Esophagus squamous epithelium (tissue), 5 donors: ENCODE measurements at places on chromosomes 11 and 22.

DNA sequence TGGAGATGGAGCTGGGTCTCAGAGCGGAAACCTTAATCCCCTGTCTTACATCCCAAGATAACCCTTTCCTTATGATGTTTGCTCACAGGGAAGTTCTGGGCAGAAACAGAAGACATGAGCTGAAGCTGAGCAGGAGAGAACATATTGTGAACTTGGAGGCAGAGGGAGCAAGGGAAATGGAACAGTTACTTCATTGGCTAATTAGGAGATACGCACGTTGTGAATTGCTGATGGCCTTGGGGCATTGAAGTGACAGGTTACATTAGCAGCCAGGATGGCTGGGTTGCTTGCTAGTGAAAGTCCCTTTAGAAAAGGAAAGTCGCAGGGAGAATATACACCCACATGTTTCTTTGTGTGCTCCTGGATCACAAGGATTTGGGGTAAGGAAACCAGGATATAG, 48.7 kb downstream of the TENM4 start:
- DNase-seq: no peak

- DNase-seq: no peak
Observed at GRCh38 chr11:10349281-10349665, 44.4 kb downstream of the ADM start.

DNA sequence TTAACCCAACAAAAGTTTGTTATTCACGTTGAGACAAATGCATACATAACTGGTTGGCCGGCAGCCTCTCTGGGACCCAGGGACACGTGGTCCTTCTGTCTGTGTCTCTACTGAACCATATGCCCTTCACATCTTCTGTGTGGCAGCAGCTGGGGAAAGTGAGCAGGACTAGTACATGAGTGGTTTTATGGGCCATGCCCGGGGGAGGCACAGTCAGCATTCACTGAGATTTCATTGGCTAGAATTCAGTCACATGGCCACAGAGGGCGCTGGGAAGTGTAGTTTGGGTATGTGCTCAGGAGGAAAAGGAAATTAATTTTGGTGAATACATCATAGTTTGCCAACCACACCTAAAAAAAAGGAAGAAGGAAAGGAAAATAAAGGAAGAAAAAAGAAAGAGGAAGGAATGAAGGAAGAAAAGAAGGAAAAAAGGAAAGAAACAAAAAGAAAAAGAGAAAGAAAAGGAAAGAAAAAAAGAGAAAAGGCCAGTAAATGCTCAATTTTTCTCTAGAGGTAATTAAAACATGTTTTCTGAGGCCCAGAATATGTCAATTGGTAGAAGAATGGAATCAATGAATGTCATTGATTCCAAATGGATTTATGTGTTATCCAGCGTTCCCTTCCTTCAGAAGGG, 55.9 kb upstream of the KIRREL3 start:
- DNase-seq: no peak

DNA sequence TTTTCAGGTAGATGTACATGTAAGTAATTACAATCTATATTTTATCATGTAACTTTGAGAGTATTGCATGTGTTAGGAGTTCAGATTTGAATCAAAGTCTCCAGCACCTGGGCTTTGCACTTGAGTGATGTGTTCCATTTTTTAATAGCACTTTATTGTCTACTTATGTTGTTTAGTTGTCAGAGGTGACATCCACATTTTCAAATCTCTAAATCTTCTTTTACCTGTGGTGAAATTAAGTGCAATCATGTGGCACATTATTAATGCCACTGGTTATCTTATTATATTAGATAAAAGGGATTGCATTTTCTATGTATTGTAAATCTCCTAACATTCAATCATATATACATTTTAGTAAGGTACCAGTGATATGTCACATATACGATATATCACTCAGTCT, 333.4 kb downstream of the AASDHPPT start:
- DNase-seq: no peak

DNA sequence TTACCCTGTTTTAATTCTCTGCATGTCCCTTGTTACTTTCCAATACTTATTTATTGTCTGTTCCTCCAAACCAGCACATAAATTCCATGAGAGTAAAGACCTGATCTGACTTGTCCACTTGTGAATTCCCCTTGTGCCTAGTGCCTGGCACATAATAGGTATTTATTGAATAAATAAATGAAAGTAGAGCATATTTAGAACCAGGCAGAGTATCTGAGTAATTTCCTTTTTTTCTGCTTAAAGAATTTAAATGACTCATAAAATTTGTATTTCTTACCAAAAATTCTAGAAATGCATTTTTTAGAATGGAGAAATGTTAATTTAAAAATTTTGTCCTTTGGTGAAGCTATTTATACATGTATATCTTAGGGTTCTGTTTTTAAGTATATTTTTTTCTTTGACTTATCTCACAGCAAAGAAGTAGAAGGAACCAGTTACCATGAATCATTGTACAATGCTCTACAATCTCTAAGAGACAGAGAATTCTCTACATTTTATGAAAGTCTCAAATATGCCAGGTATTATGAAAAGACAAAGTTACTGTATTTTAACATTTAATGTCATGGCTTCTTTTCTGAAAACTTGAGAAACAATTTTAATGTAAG, 96.8 kb downstream of the ATM start:
- DNase-seq: no peak

- DNase-seq: no peak
Observed at GRCh38 chr22:43860126-43860525, 2.2 kb downstream of the SULT4A1 start.

DNA sequence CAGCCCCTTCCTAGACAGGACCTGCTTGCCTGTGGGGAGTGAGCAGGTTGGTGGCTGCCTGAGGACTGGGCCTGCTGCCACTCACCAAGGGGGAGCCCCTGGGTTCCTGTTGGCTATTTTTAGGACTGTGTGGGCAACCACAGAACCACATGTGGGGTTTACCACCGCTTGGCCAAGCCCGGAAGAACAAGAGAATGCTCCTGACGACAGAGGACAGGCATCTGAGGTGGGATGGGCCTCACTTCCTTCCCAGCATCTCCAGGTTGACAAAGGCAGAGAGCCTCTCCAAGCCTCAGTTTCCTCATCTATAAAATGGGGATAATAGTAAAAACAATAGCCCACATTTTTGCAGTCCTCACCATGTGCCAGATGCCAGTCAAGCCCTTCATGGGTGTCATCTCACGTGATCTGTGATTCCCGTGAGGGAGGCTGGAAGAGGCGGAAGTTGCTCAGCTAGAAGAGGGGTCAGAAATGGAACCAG, 43.6 kb downstream of the LRRC32 start:
- no peak for DNase-seq

GRCh38 chr11:35487532-35488078, 37.8 kb downstream of the PAMR1 start:
- DNase-seq: no peak

DNA sequence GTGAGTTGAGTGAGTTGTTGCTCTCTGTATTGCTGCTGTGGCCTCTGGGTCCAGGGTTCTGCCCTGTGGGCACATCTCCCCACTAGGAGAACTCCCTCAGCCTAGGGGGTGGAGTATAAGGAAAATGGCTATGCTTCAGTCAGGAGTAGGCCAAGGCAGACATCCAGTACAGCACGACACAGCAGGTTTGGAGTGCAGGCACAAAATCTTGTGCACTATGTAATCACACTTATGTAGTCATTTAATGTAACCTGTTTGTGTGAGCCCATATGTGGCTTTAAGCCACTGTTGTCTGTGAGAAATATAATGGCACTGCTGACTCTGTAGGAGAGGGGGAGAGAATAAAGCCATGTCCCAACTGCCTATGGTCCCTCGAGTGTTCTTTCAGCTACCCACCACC, 90.1 kb downstream of the CCDC83 start:
- no peak for DNase-seq

DNA sequence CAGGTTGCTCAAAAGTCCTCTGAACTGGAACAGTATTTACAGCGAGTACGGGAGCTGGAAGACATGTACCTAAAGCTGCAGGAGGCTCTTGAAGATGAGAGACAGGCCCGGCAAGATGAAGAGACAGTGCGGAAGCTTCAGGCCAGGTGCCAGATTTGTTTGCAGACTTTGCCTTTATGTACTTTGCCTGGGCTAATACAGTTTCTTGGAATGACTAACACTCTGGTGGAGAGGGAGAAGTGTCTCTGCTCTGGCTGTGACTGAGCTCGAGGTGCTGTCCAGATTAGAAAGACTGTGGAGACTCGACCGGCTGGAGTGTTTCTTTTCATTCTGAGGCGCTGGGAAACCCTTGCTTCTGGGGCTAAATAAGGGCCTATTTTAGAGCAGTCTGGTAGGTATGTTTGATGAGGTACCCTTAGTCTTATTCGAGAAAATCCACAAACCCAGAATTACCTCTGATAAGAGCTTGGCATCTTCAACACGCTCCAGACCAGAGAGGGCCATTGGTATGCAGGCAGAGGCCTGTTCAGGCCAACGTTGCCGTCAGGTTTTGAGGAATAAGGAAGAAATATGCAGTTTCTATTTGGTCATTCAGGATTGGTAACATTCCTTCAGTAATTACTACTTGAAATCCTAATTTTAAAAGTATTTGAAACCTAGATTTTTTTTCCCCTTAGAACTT, 76.5 kb downstream of the SWAP70 start:
- DNase-seq: no peak

GRCh38 chr11:44851496-44851895, 99.2 kb downstream of the TP53I11 start:
- DNase-seq: no peak

GRCh38 chr11:130546901-130547694, 98.7 kb downstream of the ADAMTS15 start:
- no peak for DNase-seq

DNA sequence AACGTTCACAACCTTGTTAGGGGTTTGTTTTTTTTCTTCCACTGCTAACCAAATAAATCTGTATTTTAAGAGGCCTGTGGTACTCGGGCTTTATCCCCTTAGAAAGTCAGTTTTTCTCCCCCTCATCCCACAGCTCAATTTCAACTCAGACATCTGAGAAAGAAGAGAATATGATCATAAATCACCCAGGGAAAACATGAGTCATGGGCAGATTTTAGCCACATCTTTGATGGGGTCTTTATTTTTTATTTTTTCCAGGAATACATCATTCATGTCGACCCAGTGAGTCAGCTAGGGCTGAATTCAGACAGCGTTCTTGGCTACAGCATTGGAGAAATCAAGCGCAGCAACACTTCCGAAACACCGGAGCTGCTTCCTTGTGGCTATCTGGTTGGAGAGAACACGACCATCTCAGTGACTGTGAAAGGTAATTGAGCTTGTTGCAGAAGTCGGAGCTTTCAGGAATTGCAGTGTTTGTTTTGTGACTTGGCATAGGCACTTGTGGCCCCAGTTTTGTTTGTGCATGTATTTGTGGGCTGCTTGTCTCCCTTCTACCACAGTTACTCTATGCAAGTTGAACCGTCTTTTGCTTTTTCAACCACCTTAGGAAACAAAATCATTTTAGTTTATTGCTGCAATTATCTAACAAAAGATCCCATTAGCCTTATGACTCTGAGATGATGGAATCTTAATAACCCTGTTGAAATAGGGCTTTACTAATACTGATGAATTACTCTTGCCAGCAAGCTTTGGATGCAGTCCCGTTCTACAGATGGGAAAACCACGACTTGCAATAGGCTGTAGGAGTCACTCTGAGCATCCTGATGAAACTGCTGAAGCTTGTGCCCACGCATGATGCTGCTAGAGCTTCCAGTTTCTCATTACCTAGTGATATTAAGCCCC, 62.7 kb downstream of the DBX1 start:
- no peak for DNase-seq

DNA sequence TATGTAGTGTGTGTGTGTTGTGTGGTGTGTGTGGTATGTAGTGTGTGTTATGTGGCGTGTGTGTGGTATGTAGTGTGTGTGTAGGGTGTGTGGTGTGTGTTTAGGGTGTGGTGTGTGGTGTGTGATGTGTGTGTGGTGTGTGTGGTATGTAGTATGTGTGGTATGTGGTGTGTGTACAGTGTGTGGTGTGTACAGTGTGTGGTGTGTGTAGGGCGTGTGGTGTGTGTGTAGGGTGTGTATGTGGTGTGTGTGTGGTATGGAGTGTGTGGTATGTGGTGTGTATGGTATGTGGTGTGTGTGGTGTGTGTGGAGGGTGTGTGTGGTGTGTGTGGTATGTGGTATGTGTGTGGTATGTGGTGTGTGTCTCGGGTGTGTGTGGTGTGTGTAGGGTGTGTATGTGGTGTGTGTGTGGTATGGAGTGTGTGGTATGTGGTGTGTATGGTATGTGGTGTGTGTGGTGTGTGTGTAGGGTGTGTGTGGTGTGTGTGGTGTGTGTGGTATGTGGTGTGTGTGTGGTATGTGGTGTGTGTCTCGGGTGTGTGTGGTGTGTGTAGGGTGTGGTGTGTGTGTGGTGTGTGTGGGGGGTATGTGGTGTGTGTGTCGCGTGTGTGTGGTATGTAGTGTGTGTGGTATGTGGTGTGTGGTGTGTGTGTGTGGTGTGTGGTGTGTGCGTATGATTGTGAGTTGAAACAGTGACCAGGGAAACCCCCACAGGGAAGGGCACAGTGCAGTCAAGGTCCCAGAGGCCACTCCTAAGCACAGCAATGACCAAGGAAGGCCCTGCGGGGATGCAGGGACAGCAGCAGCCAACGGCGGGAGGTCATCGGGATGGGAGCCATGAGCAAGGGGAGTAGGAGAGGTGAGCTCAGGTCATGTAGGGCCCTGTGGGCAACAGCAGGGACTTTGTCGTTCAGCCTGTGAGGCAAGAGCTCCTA, 2.9 kb upstream of the PPP6R2 start:
- no peak for DNase-seq

GRCh38 chr11:62889484-62890437, 9.1 kb downstream of the SLC3A2 start:
- DNase-seq: no peak

GRCh38 chr11:67664213-67664585, 10.2 kb downstream of the ALDH3B2 start:
- DNase-seq: no peak

GRCh38 chr11:6927030-6927617, 898 bp downstream of the ZNF215 start:
- DNase-seq: no peak

GRCh38 chr11:57154739-57155138, 27.0 kb upstream of the LRRC55 start:
- no peak for DNase-seq

- no peak for DNase-seq
Observed at GRCh38 chr11:130620548-130620947, 172.1 kb downstream of the ADAMTS15 start.

GRCh38 chr11:102925988-102926387, 29.5 kb downstream of the MMP13 start:
- no peak for DNase-seq

DNA sequence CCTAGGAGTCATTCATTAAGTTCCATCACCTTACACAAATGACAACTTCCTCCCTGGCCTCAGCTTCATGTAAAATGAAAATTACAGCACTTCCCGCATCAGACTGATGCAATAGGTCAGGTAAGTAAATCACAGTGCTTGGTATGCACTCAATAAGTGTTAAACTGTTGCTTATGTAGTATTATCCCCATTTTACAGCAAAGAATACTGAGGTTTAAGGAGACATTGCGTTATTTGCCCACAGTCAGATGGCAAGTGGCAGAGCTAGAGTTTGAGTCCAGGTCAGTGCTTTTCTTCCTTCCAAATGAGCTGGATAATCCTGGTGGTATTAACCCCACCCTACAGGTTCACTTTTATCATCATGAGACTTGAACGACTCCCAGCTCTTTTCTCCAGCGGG, 29.7 kb downstream of the WT1 start:
- no peak for DNase-seq

GRCh38 chr11:83025267-83025704, 46.4 kb downstream of the RAB30 start:
- no peak for DNase-seq
